ENCODE measurements at places on chromosomes 5 and 9.

DNA sequence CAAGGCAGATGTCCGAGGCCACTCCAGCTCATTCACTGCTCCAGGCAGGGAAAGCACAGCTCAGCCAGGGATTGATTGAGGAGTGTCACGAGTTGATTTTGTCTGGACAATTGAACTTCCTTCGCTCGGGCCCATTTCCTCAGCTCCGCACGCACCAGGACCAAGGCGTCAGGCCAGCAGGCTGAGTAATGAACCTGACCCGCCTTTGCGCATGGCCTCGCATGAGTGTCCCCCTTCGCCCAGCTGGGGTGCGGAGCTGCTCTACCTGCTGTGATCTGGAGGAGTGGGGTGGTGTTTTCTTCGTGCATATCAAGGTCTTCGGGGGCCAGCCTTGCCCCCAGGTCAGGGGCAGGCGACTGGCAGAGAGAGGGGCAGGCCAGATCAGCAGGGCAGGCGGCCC is 44.0 kb downstream of the VAV2 start:
- DNase-seq = no peak

DNA sequence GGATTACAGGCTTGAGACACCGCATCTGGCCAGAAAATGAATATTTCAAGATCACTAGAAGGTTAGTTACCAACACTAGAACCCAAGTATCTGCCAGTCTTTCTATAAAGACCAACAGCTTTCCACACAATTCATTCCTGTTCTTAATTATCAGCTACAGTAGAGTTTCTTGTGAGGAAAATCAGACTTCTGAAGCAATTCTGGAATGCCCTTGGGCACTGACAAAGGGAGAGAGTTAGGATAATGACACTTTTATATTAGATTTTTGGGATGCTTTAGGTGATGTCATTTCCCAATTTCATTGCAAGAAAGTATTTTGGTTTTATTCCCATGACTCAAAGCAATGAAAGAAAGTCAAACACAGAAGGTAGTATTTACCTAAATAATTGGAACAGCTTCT is 497.0 kb upstream of the TUSC1 start:
- DNase-seq = no peak

DNA sequence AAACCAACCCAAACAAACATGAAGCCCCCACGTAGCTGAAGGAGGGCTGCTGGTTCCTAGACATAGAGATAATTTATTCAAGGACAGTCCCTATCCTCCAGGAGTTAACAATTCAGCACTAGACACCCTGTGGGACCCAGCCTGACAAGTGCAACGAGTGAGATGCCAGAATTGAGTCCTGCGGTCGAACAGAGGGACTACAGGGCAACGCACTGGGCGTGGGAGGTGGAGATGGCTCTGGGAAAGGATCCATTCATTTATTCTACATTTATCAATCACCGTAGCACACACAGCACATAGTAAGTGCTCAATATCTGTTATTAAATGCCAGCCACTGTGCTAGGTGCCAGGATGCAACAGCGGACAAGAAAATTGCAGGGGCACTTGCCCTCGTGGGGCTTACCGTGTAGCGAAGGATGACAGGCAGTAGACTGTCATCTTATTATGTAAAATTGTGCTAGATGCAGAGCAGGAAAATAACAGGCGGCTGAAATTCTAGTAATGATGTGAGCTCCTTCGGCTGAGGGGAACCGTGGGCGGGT is 855 bp upstream of the ARHGAP26 start:
- DNase-seq = no peak

GRCh38 chr5:180472269-180472668 is 21.9 kb upstream of the CNOT6 start:
- peak; percentile 40 for DNase-seq

DNA sequence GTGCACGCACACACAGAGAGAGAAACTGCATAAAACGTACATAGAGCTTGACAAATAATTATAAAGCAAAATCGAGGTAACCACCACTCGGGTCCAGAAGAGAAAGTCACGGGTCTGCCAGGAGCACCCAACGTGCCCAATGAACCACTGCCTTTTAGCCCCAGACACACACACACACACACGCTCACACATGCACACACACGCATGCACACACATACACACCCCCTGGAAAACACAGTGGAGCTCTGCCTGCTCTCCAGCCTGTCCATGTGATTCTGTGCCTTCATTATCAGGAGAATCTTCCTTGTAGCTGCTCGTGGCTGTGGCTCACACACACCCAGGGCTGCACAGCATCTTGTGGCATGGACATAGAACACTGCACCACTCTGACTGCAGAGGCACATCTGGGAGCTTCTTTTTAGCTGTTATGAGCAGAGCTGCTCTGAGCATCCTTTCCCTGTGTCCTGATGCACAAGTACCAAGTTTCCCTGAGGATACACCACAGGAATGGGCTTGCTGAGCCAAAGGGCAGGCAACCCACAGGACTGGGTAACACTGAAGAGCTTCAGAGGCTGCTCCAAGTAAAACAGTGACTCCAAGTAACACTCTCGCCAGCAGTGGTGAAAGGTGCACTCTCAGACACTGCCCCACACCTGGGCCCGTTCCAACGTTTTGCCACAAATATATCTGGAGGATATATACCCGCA is 58.9 kb downstream of the CAMSAP1 start:
- no peak for DNase-seq

DNA sequence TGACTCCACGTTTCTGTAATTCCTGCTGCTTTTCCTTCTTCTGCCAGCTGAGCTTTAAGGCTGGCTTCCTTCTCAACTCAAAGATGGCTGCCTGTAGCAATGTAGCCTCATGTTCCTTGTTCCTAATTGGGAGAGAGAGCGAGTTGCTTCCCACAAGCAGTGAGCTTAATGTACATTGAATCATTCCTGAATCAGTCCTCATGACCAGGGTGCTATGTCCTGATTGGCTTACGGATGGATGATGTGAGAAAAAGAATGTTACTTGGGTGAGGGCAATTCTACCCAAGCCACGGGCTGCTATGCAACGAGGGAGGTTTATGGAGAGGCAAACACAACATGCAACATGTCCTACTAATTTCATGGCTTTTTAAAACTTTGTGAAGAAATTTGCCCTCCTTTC is 356.2 kb downstream of the RASEF start:
- peak; percentile 7 for DNase-seq

GRCh38 chr9:89992326-89993198 is 387.8 kb downstream of the GADD45G start:
- no peak for DNase-seq

GRCh38 chr5:166746506-166746905 is 1544.9 kb upstream of the WWC1 start:
- no peak for DNase-seq

GRCh38 chr5:118290204-118290603 is 698.1 kb downstream of the DTWD2 start:
- no peak for DNase-seq

- no peak for DNase-seq
These were observed 21.8 kb upstream of the TMOD1 start for GRCh38 chr9:97479496-97480159.

GRCh38 chr5:76450054-76450453 is 47.0 kb downstream of the IQGAP2 start:
- DNase-seq = no peak

DNA sequence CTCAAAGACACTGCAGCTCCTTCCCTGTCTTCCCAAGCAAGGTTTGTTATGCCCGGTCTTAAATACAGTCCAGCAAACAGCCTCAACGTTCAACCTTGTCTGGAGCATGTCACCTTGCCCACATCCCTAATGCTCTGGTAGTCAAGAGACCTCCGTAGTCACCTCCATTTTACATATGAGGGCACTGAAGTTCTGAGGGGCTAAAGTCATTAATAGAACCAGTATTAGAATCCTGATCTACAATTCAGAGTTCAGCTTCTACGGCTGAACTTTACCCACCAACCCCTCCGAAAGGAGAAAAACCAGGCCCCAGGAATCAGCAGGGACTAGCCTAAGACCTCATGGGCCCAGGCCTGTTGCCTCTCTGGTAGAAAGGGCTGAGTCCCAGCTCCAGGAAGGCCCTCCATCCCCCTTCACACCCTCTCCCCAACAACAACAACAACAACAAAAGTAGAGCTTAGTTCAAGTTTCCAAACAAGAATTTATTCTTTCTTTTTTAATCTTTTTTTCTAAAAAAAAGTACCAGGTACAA is 795 bp upstream of the STOML2 start:
- no peak for DNase-seq

GRCh38 chr5:6317116-6317798 is 61.1 kb downstream of the MED10 start:
- no peak for DNase-seq

DNA sequence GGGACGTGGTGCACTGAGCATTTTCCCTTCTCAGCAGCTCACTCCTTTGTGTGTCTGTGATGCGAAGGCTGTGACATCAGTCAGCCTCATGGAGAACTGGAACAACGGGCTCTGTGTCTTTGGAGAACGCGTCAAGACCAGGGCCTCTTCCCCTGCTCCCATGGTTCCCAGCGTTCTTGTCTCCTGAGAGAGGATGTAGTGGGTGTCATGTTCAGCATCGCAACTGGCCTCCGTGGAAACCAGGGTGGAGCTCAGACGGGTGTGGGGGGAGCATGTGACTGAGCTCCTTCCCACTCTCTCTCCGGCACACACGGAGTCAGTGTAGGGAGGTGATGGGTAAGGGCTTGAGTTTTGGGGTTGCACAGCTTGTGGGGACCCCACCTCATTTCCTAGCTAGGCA is 59.7 kb downstream of the TENT4A start:
- DNase-seq = no peak

GRCh38 chr9:81119591-81119990 is 569.8 kb downstream of the TLE1 start:
- no peak for DNase-seq

DNA sequence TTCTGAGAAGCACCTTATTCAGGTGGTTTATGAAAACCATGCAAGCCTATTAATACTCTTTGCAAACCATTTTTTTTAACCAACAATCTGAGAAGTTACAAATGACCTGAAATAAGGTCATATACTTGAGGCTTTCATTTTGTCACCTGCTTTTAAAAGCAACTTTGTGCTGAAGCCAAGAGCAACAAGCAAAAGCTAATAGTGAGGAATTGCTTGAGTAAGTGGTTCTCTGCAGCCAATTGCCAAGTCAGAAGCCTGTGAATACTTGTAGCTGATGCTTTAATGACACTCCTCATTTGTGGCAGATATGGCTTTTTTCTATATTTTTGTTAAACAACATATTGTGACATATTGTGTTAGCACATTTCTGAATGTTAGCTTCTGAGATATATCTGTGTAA is 126.7 kb upstream of the ZNF608 start:
- no peak for DNase-seq

DNA sequence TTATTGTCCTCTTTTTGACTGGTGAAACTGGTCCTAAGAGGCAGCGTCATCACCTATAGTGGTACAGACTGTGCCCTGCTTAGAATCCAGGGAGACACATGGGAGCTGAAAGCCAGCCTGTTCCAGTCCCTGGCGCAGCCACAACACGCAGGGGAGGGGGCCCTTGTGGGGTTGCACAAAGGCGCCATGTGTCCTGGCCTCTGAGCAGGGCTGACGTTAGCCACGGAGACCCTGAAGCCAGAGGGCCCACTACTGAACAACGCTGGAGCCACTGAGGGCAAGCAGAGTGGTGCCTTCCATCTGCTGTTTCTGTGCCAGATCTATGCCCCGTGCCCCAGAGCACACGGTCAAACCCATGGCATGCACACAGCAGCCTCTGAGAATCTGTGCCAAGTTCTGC is 147.3 kb downstream of the ACTL7B start:
- DNase-seq = no peak

GRCh38 chr9:19457693-19458009 is 48.8 kb downstream of the ACER2 start:
- no peak for DNase-seq

GRCh38 chr9:6584881-6585597 is 60.5 kb downstream of the GLDC start:
- no peak for DNase-seq

DNA sequence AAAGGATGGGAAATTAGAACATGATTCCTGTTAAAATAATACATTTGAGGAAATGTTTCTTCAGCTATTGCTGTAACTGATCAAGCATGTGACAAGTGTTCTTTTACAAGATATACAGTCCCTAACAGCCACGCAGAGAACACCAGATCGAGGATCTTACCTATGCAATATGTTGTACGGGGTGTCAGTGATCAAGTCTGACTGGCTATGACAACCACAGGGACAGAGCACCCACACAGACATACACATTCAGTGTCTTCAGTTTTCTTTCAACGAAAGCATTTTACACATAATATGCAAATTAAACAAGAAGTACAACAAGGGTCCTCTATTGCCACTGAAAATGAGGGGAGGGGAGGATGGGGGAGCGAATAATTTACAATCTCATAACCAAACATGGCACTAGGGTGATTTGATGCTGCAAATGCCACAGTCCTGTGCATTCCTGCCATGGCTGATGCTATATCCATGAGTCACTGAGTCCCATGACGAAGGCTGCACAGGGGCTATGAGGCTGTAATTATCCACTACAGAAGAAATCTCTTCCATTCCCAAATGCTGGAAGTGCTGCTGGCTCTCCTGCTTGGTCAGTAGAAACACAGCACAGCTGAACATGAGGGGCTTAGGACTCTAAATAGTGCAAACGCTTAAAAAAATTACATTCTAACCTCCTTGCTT is 118.2 kb downstream of the KLHL3 start:
- DNase-seq = peak; percentile 42

DNA sequence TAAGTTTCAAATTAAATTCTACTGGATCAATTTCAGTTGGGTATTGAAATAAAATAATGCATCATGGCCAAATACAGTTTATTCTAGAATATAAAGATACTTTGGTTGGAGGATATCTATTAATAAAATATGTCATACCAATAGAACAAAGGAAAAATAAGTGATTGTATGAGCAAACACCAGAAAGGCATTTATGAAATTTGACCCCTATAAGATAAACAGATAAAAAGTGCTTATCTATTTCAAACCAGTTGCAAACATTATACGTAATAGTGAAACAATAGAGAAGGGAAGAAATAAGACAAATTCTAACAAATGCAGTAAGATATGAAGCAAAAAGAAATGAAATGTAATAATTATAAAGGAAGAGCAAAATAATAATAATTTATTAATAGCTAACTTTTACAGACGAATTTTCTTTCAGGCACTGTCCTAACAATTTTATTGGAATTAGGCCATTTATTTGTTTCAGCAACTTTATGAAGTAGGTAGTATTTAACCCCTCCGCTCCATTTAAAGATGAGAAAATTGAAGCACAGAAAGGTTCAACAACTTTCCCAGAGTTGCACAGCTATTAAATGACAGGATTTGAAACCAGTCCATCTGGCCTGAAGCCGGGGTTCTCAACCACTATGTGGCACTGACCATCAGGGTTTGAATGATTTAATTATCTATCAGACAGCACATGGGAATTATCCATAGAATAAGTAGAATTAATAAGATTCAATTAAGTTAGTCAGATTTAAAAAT is 20.8 kb downstream of the ANKRD55 start:
- DNase-seq = no peak

GRCh38 chr9:81028504-81028903 is 660.8 kb downstream of the TLE1 start:
- peak; percentile 65 for DNase-seq

DNA sequence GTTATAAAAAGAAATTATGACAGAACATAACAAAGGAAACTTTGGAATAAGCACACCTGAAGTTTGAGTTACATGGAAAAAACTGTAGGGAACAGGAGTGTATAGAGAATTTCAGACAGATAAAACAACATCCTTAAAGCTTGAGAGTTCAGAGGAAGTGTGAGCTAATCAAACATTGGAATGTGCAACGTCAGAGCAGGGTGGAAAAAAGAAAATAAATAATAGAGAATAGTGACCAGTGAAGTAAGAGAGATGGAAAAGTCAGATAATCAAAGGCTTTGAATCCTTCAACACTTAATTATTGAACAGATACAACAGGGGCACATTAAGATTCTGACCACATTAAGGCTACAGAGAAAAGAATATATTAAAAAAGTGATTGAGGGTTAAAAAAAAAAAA is 128.5 kb upstream of the CDH10 start:
- no peak for DNase-seq

All from H54 (cell line).